T-helper 1 cell (primary cell): ENCODE measurements at places on chromosomes 5 and 9.

DNA sequence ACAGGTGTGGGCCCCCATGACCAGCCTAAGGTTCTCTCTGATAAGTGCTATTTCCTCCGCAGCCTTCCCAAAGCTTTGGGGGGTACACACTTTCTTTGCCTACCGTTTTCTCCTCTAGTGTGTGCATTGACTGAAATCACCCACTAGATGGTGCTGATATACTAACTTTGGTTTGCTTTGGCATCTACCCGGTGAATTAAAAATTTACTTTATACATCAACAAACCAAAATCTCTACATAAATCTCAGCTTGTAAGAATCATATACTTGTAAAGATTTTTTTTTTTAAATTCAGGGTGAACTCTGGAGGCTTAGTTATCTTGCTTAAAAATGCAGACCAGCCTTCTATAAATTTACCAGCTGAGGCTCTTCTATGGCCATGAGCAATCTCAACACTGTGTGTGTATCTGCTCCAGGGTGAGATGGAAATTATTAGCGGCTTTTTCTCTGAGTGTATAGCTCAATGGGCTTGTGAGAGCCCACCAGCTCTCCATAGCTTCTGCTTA is 475.7 kb upstream of the TNC start:
- no peak for DNase-seq

GRCh38 chr9:16075696-16076095 is 522.9 kb downstream of the CCDC171 start:
- no peak for DNase-seq

GRCh38 chr5:103203226-103203625 is 55.3 kb upstream of the MACIR start:
- no peak for DNase-seq

GRCh38 chr5:56802205-56802604 is 13.1 kb upstream of the MAP3K1 start:
- no peak for DNase-seq

GRCh38 chr5:175589714-175590113 is 68.2 kb upstream of the HRH2 start:
- DNase-seq = no peak
